ENCODE measurements at places on chromosomes 6 and 20.

DNA sequence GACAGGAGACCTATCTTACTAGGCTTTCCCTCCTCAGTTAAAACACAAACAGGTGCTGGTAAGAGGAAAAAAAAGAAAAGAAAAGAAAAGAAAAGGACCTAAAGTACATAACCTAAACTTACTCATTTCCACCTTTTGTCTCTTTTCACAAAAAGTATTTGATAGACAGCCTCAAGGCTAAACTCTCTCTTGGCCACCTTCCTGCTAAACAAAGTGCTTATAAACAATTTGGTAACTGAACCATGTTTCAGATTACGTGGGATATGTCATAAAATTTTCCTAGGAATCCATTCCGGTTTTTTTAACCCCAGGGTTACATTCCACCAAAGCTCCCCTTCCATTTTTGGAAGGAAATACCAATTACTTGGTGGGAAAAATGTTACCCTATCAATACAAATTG lies 109.0 kb downstream of the PRND start:
- DNase-seq = no peak

- DNase-seq = no peak
Observed at GRCh38 chr6:168469926-168470325, 28.9 kb downstream of the SMOC2 start.

DNA sequence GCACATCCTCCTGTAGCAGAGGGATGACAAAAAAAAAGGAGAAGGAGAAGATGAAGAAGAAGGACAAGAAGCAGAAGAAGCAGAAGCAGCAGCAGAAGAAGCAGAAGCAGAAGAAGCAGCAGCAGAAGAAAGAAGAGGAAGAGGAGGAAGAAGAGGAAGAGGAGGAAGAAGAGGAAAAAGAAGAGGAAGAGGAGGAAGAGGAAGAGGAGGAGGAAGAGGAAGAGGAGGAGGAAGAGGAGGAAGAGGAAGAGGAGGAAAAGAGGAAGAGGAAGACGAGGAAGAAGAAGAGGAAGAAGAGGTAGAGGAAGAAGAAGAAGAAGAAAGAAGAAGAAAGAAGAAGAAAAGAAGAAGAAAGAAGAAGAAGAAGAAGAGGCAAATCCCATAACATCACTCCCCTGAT lies 35.0 kb upstream of the AHI1 start:
- DNase-seq = no peak

DNA sequence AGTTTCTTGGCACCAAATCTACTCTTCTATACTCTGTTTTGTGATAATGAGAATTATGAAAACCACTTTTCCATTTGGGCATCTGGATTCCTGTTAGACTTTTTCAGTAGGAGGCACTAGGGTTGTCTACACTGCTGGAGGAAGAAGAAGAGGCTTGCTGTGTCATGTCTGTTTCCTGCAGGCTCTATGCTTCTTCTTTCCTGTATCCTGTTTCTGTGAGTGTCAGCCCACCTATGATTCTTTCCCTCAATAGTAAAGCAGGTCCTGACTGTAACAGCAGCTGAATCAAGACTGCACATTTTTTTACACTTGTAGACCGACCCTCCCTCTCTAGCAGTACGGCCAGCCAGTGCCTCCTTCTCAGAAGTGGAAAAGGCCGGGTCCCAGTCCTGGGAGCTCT lies 603.9 kb downstream of the HDGFL1 start:
- no peak for DNase-seq

- no peak for DNase-seq
Observed at GRCh38 chr20:49540232-49540620, 27.7 kb downstream of the PTGIS start.

DNA sequence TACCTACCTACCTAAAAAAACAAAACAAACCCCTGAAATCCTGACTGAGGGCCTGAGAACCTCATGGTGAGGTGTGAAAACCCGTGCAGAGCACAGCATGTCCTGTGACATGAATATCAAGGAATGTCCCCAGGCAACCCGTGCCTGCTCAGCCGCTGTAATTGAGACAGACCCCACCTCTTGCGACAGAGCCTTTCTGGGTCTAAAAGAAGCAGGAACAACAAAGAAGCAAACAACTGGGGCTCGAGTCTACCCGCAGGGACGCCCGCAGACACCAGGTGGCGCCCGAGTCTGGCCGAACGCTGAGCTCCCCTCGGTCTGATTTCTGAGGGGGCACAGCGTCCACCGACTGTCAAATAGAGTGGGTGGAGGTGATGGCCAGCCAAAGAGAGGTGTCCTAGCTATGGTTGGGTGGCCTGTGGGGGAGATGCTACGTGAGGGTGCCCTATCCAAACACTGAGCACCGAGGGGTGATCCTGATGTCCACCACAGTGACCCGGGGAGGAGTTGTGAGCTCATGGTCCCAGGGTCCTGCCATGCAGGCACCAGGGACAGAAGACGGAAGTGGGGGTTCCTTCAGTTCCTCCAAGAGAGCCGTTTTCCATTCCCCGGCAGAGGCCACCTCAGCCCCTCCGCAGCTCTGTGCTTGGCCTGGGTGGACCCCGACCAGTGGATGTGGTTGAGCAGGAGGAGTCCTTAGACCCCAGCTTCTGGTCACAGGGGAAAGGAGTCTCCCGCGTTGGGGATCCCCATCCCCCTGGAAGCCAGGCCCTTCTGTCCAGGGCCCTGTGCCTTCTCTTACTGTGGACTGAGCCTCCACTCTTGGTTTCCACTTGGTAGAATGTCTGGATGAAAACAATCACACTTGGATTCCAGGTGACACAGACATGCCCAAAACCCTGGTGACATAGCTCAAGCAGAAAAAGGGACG lies 268.2 kb downstream of the CDC5L start:
- DNase-seq = peak; percentile 54

DNA sequence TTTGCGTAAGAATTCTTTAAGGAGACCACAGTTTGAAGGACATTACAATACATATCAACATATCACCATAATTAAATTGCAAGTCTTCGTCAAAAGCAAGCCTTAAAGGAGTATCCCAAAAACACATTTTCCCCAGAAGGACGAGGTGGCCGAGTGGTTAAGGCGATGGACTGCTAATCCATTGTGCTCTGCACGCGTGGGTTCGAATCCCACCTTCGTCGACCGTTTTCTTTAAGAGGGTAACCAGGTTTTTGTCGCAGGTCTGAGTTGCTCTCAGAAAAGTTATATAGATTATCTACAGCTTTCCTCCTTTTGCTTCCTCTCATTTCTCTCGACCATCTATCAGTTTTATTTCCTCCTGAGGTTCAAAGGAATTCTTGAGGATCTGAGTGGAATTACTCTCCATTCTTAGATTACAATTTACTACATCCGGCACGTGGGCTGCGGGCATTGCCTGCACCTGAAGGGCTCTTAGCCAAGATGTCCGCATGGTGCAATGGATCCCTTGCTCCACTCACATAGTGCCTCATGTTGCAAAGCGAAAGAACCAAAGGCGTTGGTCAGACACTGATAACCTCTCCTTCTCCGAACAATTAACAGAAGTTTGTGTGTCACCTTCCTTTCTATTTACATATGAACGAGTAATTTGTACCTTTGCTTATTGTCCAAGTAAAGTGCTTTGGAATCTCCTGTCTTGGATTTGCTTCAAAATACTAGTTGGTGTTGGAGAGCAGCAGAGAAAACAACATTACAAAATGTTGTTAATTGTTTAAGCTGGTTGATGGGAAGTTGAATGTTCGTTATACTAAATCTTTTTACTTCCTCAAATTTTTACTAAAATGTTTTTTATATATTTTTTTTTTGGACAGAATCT lies 14.0 kb downstream of the POM121L2 start:
- peak; percentile 82 for DNase-seq

GRCh38 chr6:111710439-111710838 lies 104.8 kb upstream of the TRAF3IP2 start:
- DNase-seq = no peak

DNA sequence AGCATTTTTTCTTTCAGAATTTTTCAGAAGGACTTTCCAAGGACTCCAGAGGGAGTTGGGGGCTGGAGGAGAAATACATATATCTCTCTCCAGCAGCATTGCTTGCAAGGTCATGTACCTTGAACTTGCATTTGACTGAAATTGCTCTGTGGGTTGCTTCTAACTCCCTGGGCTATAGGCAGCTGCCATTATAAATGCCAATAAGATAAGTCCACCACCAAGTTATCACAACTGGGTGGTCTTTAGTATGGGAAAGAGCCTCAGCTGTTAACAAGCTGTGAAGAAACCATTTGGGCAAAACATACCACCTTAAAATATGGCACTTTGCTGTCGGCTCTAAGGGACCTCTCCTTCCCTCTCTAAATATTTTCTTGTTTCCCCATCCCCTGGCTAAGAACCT lies 20.9 kb upstream of the CITED2 start:
- DNase-seq = no peak

GRCh38 chr20:9660236-9660868 lies 146.0 kb downstream of the LAMP5 start:
- DNase-seq = peak; percentile 28

DNA sequence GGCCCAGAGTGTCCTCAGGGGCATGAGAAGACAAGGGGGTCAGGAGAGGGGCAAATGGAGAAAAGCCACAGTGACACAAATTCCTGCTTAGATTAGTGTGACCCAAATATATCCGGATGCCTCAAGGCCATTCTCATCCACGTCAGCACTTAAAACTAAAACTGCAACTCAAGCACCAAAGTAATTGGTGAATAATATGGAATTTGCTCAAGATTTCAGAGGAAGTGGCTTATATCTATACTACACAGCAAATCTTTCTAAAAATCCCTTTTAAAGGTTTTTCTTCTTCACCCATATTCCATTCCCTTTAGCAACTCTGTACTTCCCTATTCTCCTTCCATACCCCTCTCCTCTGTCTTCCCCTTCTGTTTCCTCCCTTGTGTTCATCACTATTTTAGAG lies 15.2 kb downstream of the DEF6 start:
- no peak for DNase-seq

GRCh38 chr6:96862560-96862959 lies 25.3 kb upstream of the GPR63 start:
- no peak for DNase-seq

GRCh38 chr6:89667872-89668556 lies 29.5 kb upstream of the LYRM2 start:
- no peak for DNase-seq

- DNase-seq = no peak
Observed at GRCh38 chr6:141561154-141561553, 571.6 kb upstream of the GJE1 start.

GRCh38 chr6:67252663-67253062 lies 1382.4 kb upstream of the ADGRB3 start:
- no peak for DNase-seq

DNA sequence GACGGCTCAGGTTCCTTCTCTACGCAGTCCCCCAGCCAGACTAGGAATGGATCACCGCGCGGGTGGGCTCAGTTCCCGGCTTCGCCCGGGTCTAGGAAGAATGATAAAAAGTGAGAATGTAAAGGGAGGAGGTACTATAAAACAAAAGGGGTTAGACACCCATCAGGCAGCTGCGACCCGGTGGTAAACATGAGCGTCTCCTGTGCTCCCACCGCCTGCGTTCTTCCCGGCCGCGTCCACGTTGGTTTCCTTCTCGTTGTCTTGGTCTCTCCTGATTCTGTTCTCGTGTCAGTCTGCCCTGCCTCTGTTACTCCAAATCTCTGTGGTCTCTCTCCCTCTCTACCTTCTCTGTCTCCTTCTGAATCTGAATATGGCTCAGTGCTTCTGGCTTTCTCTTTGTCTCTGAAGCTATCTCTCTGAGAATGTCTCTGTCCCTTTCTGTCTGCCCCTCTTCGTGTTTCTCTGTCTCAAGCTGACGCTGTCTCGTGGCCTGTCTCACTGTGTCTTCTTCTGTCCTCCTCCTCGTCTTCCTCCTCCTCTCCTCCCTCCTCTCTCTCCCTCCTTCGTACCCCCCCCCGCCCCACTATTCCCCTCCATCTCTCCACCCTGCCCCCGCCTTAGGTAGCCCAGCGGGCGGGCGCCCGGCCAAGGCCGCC lies 41.6 kb upstream of the FOXP4 start:
- DNase-seq = no peak

- no peak for DNase-seq
Observed at GRCh38 chr20:41147767-41148191, 10.4 kb downstream of the PLCG1 start.

DNA sequence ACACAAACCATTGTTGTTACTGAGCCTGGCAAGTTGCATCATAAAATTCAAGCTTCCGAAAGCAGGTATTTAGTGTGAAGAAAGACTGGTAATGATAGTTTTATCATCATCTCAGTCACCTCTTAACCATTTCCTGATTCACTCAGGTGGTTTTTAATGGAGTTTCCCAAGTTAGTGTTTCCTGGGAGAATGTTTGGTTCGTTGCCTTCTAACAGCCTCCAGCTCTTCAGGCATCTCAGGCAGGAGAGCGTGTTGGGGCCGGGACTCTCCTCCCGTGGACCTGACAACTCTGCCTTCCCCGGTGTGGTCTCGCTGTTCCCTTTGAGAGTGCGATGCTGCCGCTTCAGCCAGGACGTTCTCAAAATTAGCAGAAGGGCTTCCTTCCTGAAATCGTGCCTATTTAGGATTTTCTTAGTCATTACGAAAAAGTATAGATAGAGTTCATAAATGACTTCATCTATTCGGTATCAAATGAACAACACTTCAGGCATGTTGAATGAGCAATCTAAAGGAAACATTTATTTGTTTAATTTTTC lies 105.0 kb upstream of the QKI start:
- DNase-seq = no peak

DNA sequence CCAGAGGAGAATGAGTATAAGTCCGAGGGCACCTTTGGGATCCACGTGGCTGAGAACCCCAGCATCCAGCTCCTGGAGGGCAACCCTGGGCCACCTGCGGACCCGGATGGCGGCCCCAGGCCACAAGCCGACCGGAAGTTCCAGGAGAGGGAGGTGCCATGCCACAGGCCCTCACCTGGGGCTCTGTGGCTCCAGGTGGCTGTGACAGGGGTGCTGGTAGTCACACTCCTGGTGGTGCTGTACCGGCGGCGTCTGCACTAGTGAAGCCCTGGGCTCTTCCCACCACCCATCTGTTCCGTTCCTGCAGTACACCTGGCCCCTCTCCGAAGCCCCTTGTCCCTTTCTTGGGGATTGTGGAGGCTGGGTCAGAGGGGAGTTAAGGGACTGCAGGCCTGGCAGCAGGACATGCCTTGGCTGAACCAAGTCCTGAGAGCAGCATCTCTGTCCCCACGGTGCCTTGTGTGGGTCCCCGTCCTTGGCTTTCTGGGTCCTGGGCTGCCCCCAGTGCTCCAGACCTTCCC lies 19.3 kb downstream of the MAVS start:
- no peak for DNase-seq

DNA sequence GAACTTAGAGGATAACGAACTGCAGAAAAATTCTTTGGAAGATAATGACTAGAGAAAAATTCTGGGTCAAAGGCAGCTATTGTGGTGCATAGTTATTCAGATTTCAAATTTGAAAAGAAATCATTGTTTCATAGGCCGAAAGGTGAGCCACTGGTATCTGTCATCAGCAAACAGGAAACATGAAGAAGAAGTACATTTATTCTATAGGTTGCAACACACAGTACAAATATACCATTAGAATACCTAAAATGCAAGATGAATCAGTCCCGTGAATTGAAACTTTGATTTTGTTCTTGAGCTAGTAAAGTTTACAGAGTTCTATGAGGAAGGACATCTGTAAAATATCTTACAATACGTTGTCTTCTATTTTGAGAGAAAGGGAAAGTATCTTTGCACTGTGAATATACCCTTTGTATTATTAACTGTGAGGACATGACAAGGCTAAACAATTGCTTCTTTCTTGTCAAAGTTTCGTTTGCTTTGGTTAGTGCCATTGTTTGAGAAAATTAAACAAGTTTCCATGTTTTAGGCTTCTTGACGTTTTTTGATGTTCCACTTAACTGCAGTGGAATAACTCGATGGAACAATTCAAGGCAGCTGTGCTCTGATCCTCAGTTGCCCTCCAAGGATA lies 84.7 kb downstream of the HDGFL1 start:
- no peak for DNase-seq

Data from Caki2 (cell line).